ENCODE measurements at places on chromosomes 2 and 18. TPM values are rescaled to one million over a fixed set of nuclear protein-coding genes. Genes with fewer than 3 reads are reported as not detected.
A peak's percentile ranks its signal among the peaks of the same experiment; 100 is the strongest.

DNA sequence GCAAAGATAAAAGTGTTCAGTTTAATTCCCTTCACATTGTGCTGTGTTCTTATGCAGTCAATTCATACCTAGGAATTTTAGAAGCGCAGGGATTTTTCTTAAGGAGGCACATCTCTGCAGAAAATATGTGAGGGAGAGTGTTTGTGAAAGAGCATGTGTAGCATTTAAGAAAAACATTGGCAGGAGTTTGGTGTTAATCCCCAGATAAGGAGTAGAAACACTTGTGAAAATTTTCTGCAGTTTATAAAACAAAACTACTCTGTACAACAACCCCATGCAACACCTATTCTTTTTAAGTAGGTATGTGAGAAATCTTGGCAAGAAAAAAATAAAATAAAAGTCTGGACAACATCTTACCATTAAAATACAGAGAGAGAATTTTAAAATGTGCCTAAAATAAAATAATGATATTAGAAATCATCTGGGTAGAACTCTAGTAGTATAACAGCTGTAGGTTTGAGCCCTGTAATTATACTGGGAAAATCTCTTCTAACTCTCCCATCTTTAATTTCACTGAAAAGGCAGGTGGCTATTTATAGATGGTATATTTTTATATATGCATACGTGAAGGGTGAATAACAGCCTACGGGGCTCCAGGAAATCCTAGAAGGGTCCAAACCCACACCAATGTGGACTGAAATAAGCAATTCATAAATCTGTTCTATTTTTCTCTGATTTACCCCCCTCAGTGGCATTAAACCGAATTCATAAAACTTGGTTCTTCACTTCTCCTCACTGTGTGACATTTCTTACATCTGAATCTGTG is 6.6 kb downstream of the FZD7 start:
- peaks cover 6% of the 10 kb centered on the region for H3K4me1 ChIP-seq
- H3K4me3 ChIP-seq = no peak overlapping the region
- no peaks in the 10 kb centered on the region for H3K36me3 ChIP-seq

- H3K27me3 ChIP-seq = no peaks in the 10 kb centered on the region
- no peak overlapping the region for H3K4me3 ChIP-seq
- DNase-seq = no peak
- H3K27ac ChIP-seq = no peak overlapping the region
Measured at GRCh38 chr18:47403317-47403716, 151.9 kb upstream of the SKOR2 start.

ERBB4 gene
- total RNA-seq = not detected

- peaks cover 53% of the 10 kb centered on the region for H3K4me1 ChIP-seq
- H3K27ac ChIP-seq = peak overlapping the region; percentile 77
- peaks cover 7% of the 10 kb centered on the region for H3K36me3 ChIP-seq
- no peaks in the 10 kb centered on the region for H3K27me3 ChIP-seq
Measured at GRCh38 chr2:216006164-216006663, 7.1 kb downstream of the MREG start.

- no peaks in the 10 kb centered on the region for H3K27me3 ChIP-seq
- no peak overlapping the region for H3K4me3 ChIP-seq
- no peaks in the 10 kb centered on the region for H3K4me1 ChIP-seq
- no peak overlapping the region for H3K27ac ChIP-seq
Measured at GRCh38 chr2:203612246-203612645, 77.1 kb upstream of the RAPH1 start.

GRCh38 chr2:65456064-65456463 is 23.7 kb upstream of the SPRED2 start:
- no peak for DNase-seq
- H3K27ac ChIP-seq = no peak overlapping the region
- H3K4me1 ChIP-seq = no peaks in the 10 kb centered on the region
- H3K27me3 ChIP-seq = peaks cover 50% of the 10 kb centered on the region
- H3K36me3 ChIP-seq = no peaks in the 10 kb centered on the region

DNA sequence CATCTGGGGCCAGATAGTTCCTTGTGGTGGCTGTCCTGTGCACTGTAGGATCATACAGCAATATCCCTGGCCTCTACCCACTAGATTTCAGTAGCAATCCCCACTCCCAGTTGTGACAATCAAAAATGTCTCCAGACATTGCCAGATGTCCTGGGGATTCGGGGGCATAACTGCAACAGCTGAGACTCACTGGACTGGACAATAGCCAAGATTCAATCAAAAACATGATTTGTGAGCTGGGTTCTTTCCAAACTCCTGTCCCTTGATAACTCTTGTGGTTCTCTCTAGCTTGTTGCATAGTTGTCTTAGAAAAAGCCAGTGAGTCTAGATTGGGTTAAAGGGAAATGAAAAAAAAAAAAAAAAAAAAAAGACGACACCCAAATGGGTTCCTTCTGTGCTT is 293.4 kb downstream of the CELF4 start:
- H3K27me3 ChIP-seq = peaks cover 15% of the 10 kb centered on the region
- no peaks in the 10 kb centered on the region for H3K36me3 ChIP-seq
- no peak for DNase-seq

DNA sequence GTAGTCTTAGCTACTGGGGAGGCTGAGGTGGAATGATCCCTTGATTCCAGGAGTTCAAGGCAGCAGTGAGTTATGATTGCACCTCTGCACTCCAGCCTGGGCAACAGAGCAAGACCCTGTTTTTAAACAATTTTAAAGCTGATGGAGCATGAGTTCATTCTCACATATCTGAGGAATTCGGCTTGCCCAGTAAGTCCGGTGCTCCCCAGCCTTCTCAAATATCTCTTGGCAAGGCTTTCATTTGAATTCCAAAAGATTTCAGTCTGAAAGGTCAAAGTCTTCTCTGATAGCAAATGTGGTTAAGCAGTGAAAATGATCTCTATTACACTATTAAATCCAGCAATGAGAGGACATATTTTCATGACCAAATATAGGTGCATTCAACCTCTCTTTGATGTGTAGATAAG is 27.9 kb downstream of the PIEZO2 start:
- no peaks in the 10 kb centered on the region for H3K36me3 ChIP-seq
- no peak overlapping the region for H3K4me3 ChIP-seq
- DNase-seq = no peak

DNA sequence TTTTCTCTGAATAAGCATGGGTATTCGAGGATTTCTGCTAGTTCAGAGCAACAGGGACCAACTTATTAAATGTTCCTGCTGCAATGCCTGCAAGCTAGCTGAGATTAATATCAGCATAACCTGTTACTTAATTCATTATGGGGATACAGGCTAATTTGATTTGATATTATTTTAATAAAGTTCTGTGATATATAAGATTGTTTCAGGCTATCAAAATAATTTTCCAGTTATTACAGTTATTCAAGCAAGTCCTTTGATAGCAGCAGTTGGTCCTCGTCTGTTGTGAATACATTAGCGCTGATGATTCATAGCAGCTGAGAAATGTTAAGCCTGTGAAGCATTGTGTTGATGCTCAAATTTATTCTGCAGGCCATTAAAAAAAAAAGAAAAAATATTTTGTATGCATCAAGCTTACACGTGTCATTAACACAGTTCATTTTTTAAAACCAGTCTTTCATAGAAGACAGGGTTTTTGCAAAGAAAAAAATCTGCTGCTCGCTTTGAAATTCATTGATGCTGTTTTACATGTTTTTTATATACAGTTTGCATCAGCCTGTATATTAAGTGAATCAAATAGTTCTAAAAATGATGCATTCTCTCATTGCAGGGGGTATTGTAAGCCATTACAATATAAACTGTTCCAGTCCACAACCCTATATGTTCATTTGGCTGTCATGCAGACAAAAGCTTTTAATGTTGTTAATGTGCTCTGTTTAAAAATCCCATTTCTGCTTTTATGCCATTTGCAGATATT is 482.5 kb downstream of the BCL11A start:
- no peaks in the 10 kb centered on the region for H3K27me3 ChIP-seq
- no peak overlapping the region for H3K27ac ChIP-seq
- H3K4me3 ChIP-seq = no peak overlapping the region

DNA sequence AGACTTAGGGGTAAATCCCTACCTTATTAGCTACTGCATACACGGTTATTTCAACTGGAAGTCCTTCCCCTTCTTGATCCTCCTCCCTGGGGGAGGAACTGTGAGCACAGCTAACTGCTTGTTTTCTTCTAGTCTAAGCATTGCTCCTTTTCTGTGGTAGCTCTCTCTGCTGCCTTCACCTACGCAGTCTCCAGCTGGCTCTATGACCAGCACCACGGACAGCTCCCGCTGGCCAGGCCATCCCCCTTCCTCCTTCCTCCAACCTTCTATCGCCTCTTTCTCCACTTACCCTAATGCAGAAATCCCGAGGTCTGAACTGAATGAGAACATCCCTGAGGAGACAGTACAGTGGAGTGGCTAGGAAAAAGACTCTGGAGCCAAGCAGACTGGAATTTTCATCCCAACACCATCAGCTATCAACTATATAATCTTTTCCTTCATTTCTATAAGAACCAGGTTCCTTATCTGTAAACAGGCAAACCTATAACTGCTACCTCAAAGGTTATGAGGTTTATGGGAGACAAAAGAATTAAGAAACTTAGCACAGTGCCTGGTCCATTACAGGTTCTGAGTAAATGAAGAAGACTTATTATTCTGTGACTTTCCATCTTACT is 4.7 kb upstream of the CFAP65 start:
- H3K4me1 ChIP-seq = peaks cover 4% of the 10 kb centered on the region
- peaks cover 54% of the 10 kb centered on the region for H3K27me3 ChIP-seq
- H3K4me3 ChIP-seq = no peak overlapping the region
- no peak overlapping the region for H3K27ac ChIP-seq
- no peaks in the 10 kb centered on the region for H3K36me3 ChIP-seq

SCN9A gene
- 0.48 TPM for total RNA-seq

DNA sequence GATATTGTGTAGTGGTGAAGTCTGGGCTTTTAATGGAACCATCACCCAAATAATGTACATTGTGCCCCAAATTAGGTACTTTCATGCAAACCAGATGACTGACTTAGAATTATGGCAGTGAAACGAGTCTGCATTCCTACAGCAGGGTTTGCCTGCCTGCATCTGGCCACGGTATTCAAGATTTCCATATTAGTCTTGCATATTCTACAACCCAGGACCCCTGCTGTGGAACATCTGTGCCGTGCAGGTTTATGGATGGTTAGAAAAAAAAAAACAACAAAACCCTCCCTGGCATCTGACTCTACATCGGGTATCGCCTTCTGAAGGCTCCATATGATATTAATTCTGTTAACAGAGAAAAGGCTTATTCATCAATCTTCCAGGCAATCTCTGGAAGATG is 394.8 kb downstream of the DCDC2C start:
- no peaks in the 10 kb centered on the region for H3K4me1 ChIP-seq
- no peak overlapping the region for H3K27ac ChIP-seq
- H3K27me3 ChIP-seq = no peaks in the 10 kb centered on the region
- no peaks in the 10 kb centered on the region for H3K36me3 ChIP-seq

GRCh38 chr2:37325625-37326071 is 1.0 kb upstream of the PRKD3 start:
- no peak overlapping the region for H3K27ac ChIP-seq
- DNase-seq = no peak
- H3K36me3 ChIP-seq = peaks cover 3% of the 10 kb centered on the region
- H3K4me3 ChIP-seq = peak overlapping the region; percentile 70

GRCh38 chr18:9392726-9393125 is 58.2 kb downstream of the TWSG1 start:
- H3K27ac ChIP-seq = no peak overlapping the region
- H3K4me3 ChIP-seq = no peak overlapping the region
- H3K27me3 ChIP-seq = no peaks in the 10 kb centered on the region
- peaks cover 12% of the 10 kb centered on the region for H3K36me3 ChIP-seq

GRCh38 chr2:169397697-169398096 is 35.4 kb upstream of the LRP2 start:
- DNase-seq = no peak
- H3K36me3 ChIP-seq = no peaks in the 10 kb centered on the region
- H3K4me3 ChIP-seq = no peak overlapping the region
- H3K4me1 ChIP-seq = no peaks in the 10 kb centered on the region
- no peak overlapping the region for H3K27ac ChIP-seq
- H3K27me3 ChIP-seq = peaks cover 16% of the 10 kb centered on the region

- H3K27ac ChIP-seq = no peak overlapping the region
- H3K27me3 ChIP-seq = no peaks in the 10 kb centered on the region
- DNase-seq = no peak
- H3K4me1 ChIP-seq = no peaks in the 10 kb centered on the region
- H3K36me3 ChIP-seq = no peaks in the 10 kb centered on the region
Measured at GRCh38 chr2:78251708-78252107, 729.5 kb upstream of the LRRTM4 start.

- H3K4me3 ChIP-seq = peak overlapping the region; percentile 23
- H3K36me3 ChIP-seq = peaks cover 26% of the 10 kb centered on the region
- peaks cover 55% of the 10 kb centered on the region for H3K4me1 ChIP-seq
Measured at GRCh38 chr2:181106789-181107627, 126.6 kb downstream of the UBE2E3 start.

GRCh38 chr2:102103992-102104871 is 38.3 kb upstream of the IL1R1 start:
- H3K36me3 ChIP-seq = no peaks in the 10 kb centered on the region
- DNase-seq = peak; percentile 44
- H3K27ac ChIP-seq = peak overlapping the region; percentile 80
- H3K27me3 ChIP-seq = peaks cover 12% of the 10 kb centered on the region
- peaks cover 35% of the 10 kb centered on the region for H3K4me1 ChIP-seq

DNA sequence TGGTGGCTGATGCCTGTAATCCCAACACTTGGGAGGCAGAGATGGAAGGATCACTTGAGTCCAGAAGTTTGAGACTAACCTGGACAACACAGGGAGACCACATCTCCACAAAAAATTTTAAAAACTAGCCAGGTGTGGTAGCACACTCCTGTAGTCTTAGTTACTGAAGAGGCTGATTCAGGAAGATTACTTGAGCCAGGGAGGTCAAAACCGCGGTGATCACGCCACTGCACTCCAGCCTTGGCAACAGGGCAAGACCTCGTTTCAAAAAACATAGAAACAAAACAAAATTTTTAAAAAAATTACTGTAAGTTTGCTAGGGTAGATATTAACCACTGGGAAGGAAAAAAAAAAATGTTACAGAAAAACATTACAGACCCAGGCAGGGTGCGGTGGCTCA is 5.8 kb downstream of the ATL2 start:
- peaks cover 45% of the 10 kb centered on the region for H3K4me1 ChIP-seq
- no peak overlapping the region for H3K27ac ChIP-seq
- H3K4me3 ChIP-seq = no peak overlapping the region
- DNase-seq = no peak
- no peaks in the 10 kb centered on the region for H3K27me3 ChIP-seq

DNA sequence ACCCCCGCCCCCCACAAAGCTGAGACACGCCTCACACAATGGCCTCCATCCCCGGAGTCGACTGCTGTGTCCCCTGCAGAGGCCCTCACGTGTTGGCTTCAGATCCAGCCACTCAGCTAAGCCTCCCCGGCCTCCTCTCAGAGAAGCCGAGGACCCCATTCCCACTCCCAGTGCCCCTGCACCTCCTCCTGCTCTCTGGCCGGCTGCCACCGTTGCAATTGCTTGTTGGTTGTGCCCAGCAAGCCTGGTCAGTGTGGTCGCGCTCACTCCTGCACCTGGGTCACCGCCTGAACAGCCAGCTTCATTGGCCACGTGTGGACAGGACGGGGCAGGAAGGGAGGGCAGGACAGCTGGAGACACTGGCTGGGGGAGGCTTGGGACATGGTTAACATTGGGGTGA is 191.5 kb upstream of the SALL3 start:
- H3K4me3 ChIP-seq = no peak overlapping the region
- no peak overlapping the region for H3K27ac ChIP-seq
- H3K4me1 ChIP-seq = no peaks in the 10 kb centered on the region
- no peaks in the 10 kb centered on the region for H3K27me3 ChIP-seq
